ENCODE measurements at places on chromosomes 6 and 20. TPM values are rescaled to one million over a fixed set of nuclear protein-coding genes. Genes with fewer than 3 reads are reported as not detected.

The MAP7 gene
- total RNA-seq = 24.5 TPM

The WFDC10B gene
- not detected for total RNA-seq

The ACSS1 gene
- total RNA-seq = 3.7 TPM

The ZFP57 gene
- 0.09 TPM for total RNA-seq

The OR12D3 gene
- not detected for total RNA-seq

The SEL1L2 gene
- not detected for total RNA-seq

The TSPO2 gene
- not detected for total RNA-seq

The PET117 gene
- total RNA-seq = 11.6 TPM

The OOEP gene
- 0.81 TPM for total RNA-seq

All from motor neuron (in vitro differentiated cells).